ENCODE measurements at places on chromosomes 1 and 21.

GRCh38 chr21:34668803-34669148, at the start of gene CLIC6:
CLIC6 (plus strand) TSS chr21:34668994; CDS start chr21:34669389, 395 bp downstream.
- no peak for DNase-seq

- DNase-seq = no peak
Measured at GRCh38 chr1:201745023-201745422, 83.9 kb upstream of the IPO9 start.

GRCh38 chr1:73909043-73909562, 288.9 kb downstream of the LRRIQ3 start:
- DNase-seq = no peak

DNA sequence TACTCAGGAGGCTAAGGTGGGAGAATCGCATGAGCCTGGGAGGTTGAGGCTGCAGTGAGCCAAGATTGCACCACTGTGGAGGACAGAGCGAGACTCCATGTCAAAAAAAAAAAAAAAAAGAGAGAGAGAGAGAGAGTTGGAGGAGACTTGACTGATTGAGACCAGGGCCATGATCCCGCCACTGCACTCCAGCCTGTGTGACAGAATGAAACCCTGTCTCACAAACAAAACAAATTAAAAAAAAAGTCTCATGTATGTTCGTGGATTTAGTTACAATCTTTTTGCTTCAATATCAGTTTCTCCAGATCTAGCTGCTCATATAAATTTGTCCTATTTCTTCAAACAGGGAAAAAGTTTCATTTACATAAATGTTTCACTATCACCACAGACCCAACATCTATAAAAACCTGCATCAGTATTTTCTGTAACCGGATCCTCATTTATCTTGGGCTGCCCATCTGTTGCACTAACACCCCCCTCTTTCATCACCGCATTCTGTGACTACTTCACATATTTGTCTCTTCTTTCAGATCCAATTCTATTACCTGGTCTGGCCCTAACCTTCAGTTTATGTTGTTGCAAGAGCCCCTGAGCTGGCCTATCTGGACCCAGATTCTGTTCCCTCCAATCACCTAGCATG, 127.0 kb downstream of the GREM2 start:
- DNase-seq = no peak

- no peak for DNase-seq
Measured at GRCh38 chr1:212691561-212692071, 8.0 kb downstream of the BATF3 start.

GRCh38 chr1:219188331-219188803, 14.7 kb downstream of the LYPLAL1 start:
- no peak for DNase-seq

DNA sequence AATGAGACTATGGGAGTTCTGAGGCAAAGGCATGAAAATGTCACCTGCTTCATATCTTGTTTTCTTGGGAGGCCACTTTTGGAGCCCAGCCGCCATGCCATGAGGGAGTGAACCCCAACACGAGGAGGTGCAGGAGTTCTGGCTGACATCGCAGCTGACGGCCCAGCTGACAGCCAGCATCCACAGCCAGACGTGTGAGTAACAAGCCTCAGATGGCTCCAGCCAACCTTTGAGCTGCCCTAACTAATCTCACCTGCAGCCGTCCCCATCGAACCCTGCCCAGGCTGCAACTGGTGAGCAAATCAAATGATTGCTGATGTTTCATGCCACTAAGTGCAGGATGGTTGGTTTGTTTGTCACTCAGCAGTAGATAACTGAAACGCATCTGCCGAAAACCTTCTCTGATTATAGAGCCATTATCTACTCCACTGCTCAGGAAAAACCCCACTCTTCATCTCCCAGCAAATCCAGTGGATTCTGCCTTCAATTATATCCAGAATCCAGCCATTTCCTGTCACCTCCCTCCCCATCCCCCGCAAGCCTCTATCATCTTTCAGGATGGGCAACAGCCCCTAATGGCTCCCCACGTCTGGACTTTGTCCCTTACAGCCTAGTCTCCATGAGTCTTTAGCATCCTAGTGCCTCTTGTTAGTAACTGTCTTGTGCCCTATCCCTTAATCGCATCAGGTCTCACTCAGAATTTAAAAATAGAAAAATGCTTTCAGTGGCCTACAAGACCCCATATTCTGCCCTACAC, 18.5 kb upstream of the RAB4A start:
- DNase-seq = no peak

Measured in stimulated activated CD4-positive, alpha-beta T cell treated with anti-CD3 and anti-CD28 coated beads, Interleukin-2, amount 100 ng/mL, for 24 hours (primary cell).